ENCODE measurements at places on chromosomes 3 and 15.

DNA sequence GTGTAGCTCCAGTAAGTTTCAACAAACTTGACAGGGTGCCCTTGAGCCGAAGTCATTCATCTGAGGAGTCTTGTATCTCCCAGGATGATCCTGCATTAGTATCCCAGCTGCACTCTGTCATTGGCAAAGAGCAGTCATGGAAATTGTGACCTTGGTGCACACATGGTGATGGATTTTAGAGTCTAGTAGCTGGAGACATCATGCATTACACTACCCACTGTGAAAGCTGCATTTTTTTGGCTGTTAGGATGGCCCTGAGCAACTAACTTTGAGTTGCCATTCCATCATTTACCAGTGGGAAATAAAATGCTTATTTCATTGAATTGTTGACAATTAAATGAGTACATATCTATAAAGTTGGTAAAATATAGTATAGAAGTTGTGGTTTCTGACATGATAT, 552.6 kb upstream of the CBLB start:
- no peak for DNase-seq

DNA sequence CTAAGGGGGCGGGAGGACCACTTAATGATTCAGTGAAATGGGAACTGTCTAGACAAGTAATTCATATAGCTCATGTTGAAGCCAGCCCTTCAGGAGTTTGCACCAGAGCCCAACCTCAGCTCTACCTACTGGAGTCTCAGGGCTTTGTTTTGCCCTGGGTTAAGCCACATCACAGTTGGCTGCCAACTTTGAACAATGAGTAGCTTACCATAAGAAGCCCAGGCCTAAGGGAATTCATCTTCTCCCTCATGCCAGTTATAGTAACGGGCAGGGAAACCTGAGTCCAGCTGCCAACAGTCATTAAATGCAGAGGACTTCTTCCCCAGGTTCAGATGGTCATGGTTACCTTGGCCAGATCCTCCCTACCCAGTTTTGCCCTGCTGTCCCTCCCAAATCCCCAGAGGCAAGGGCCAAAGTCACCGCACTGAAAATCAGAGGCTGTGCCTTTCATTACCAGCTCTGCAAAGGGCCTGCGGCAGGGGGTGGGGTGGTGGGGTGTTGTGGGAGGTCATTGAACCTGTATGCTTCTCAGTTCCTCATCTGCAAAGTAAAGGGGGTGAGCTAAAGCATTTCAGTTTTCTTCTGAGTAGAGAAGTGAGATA, 302.2 kb upstream of the NR2E3 start:
- DNase-seq = no peak

GRCh38 chr15:92724144-92724543, 68.6 kb upstream of the FAM174B start:
- no peak for DNase-seq

GRCh38 chr3:101859882-101860448, 10.7 kb downstream of the NFKBIZ start:
- DNase-seq = no peak

GRCh38 chr3:186932281-186933181, 2.2 kb downstream of the ST6GAL1 start:
- DNase-seq = no peak

- no peak for DNase-seq
These were observed 78.1 kb downstream of the OXNAD1 start for GRCh38 chr3:16343101-16343500.

- no peak for DNase-seq
These were observed 8.9 kb upstream of the SEMA5B start for GRCh38 chr3:123036352-123037014.

- DNase-seq = peak; percentile 58
These were observed 407.2 kb upstream of the TGFBR2 start for GRCh38 chr3:30199096-30199759.

DNA sequence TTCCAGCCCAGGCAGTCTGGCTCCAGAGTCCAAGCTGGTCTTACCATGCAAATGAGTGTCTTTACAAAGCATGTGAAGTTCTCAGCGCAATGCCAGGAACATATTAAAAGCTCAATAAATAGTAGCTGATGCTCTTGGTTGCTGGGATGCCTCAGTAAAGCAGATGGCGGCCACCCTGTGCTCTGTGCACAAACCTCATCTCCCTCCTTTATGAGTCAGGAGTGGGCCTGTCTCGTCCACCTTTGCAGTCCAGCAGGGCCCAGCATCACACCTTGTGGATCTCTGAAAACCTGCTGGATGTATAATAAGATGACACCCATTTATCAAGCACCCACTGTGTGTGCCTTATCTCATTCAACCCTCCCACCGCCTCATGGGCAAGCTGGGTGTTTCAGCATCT, 42.7 kb downstream of the FAM174B start:
- no peak for DNase-seq

- DNase-seq = no peak
These were observed 60.7 kb downstream of the SEMA3G start for GRCh38 chr3:52384019-52384761.

DNA sequence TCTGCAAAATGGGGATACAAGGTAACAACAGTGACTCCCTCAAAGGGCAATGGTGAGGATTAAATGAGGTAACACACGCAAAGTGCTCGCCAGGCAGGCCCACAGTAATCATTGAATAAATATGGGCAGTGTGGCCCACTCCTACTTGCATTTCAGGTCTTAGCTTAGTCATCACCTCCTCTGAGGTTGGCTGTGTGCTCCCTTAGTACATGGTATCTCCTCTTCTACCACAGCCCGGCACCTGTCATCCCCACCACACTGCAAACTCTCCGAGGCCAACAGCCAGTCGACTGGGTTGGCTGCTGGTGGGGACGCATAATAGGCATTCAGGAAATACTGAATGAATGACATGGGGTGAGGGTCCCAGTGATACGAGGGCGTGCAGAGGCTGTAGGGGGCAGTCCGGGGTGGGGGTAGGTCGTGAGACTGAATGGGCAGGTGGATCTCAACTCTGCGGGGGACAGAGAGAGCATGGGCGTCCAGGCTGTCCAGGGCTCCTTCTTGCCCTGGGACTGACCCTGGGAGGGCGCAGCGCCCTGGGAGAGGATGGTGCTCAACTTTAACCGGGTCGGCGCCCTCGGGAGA, 375 bp upstream of the MYZAP start:
- peak; percentile 13 for DNase-seq

DNA sequence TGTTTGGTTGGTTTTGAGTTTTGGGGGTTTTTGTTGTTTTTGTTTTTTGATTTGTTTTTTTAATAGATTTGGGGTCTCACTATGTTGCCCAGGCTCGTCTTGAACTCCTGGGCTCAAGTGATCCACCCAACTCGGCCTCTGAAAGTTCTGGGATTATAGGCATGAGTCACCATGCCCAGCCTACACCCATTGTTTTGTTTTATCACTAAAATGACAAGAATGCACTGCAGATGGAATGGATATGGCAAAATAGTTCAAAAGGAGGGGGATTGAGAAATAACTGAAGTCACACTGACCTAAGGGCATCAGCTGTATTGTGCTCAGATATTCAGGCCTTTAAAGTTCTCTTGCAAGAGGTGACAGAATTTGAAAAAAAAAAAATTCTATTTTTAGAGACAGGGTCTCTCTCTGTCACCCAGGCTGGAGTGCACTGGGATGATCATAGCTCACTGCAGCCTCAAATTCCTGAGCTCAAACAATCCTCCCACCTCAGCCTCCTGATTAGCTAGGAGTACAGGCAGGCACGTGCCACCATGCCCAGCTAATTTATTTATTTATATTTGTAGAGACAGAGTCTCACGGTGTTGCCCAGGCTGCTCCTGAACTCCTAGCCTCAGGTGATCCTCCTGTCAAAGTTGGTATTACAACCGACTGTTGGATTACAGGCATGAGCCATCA, 4.4 kb upstream of the RASA2 start:
- no peak for DNase-seq

DNA sequence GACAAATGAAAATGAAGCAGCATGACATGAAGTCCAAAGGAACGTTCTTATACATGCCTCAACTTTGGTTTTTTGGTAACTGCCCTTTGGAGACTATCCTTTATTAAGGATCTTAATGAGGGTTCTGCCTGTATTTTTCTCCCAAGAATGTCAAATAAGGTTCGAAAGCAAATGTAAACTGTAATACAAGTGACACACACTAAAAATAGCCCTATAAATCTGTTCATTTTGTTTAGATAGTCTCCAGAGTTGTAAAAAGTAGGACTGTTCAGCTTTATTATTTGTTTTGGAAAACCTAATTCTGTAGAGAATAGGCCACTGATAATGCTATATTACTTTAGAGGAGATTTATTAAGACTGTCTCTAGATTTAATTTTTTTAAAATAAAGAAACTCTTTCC, 80.5 kb upstream of the CDIN1 start:
- DNase-seq = no peak

DNA sequence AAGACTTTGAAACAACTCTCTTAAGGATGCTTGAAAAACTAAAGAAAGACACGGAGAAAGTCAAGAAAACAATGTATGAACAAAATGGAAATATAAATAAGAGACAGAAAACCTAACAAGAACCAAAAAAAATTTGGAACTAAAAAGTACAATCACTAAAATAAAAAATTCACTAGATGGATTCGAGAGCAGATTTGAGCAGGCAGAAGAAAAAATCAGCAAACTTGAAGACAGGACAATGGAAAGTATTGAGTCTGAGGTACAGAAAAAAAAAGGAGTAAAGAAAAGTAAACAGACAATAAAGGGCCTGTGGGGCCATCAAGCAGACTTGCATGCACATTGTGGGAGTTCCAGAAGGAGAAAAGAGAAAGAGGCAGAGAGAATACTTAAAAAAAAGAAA, 13.4 kb upstream of the CDAN1 start:
- DNase-seq = no peak

GRCh38 chr15:44066211-44066827, 128.8 kb downstream of the FRMD5 start:
- peak; percentile 55 for DNase-seq

- no peak for DNase-seq
These were observed 48.6 kb downstream of the FOXL2 start for GRCh38 chr3:138898301-138898700.

GRCh38 chr3:17643691-17644090, 98.7 kb downstream of the TBC1D5 start:
- DNase-seq = no peak

DNA sequence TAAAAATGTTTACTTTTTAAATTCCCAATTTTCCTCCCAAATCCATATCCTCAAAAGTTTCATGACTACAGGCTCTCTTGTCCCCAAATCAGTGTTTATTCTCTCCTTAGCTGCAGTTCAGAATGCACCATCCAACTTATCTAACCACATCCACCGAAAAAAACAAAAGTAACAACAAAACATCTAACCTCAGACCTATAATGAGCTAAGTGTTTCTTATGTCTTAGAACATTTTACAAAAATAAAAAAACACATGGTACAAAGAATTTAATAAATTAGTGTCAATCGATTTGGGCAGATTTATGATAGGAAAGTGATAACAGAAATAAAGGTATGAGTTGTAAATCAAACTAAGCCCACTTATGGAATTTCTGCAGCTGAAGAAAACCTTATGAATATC, 13.6 kb downstream of the SATB1 start:
- DNase-seq = no peak

DNA sequence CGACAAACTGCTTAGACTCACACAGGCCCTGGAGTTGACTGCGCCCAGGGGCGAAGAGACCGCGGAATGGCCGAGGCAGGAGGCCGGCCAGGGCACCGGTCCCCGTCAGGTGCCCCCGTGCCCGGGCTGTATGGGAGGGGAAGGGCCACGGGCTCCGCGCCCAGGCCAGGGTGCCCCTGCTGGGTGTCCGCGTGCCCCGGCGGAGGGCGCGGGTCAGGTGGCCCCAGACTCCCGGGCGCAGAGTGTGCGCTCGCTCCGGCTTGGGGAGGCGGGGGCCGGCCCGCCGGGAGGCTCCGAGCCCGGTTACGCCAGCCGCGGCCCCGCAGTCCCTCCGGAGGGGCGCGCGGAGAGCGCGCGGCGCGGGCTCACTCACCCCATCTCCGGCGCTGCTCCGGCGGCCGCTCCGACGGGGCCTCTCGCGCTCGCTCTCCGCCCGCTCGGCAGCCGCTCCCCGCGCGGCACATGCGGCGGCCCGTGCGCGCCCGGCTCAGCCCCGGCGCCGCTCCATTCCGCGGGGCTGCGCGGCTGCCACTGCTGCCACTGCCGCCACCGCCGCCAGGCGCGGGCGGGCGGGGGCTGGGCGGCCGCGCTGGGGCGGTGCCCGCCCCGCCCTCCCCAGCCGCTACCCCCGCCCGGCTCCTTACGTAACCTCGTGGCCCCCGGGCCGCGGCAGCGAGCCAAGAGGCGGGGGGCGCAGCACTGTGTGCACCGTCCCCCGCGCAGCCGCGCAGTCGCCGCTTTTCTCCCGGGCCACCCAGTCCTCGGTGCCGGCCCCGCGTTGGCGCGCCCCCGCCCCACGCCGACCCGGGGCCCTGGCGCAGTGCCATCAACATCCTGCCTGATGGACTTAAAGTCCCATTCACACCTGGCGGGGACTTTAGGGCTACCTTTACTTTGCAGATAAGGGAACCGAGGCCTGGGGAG, at the start of gene HOMER2:
HOMER2 (minus strand) TSS at position 563 of the 924 bp plus-strand sequence; CDS start at position 378, 185 bp downstream.
- DNase-seq = no peak

DNA sequence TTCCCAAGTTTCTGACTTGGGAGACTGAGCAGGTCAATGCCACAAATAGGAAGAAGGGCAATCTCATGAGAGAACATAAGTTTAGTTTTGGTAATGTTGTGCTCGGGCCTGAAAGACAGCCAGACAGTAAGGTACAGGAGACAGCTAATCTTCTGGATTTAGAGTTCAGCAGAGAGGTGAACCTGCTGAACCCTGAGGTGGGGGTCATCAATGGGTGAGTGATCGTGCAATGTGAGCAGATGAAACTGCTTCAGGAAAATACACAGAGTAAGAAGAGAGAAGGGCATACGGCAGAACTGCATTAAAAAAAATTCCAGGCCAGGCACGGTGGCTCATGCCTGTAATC, 23.3 kb downstream of the RUBCN start:
- no peak for DNase-seq

- DNase-seq = peak; percentile 47
These were observed 103.1 kb downstream of the KLHL25 start for GRCh38 chr15:85691350-85692240.

GRCh38 chr15:68201153-68201878, 3.8 kb downstream of the CALML4 start:
- no peak for DNase-seq

DNA sequence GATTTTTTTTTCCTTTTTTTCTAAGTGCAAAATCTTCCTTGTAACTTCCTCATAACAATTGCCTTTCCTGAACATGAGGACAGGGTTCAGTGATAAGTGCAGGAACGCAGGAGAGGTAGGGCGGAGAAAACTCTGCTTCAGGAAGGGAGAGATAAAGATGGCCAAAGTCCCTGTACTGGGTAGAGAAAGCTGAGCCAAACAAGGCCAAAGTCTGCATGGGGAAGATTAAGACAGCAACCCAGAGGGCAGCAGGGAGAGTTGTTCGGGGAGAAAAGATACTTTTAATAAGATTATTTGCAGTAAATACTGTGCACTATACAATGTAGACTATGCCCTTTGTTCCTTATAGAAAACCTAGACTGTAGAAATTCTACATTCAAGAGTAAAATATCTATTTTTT, 55.4 kb upstream of the LRRFIP2 start:
- DNase-seq = no peak
